ENCODE measurements at places on chromosomes 7 and 10.

DNA sequence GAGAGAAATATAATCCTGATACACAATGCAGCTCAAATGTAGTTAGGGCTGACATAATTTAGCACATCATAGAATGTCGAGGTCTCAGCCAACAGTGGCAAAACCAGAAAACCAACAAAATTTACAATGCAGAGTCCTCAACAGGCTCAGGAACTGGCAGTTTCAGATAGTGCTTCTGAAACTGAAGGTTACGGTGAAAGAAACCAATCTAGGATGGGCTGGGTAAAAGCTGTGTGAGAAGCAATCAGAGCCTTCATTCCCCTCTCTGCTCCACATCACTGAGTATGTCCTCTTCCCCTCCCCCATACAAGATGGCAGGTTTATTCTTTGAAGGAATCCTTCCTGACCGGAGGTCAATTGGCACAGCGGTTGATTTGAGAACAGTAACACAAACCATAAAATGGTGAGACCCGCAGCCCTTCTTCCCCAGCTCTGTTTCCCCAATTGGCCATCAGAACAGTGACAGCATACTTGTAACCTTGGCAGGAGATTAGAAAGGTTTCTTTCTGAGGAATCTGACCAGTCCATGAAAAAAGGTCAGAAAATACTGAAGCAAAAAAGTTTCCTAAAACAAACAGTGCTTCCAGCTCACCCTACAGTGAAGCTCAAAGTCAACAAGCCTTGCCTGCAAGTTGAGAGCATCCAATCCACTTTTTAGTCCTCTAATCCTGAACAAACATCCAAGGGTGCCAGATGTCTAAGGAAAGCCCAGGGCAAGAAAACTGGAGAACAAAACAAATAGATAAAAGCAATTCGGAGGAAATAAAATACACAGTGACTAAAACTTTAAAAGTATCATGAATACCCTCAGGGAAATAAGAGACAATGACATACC is 53.9 kb upstream of the IL6 start:
- peaks cover 47% of the 10 kb centered on the region for H3K4me1 ChIP-seq
- peaks cover 6% of the 10 kb centered on the region for H3K27me3 ChIP-seq
- H3K4me3 ChIP-seq = no peak overlapping the region
- H3K36me3 ChIP-seq = no peaks in the 10 kb centered on the region

DNA sequence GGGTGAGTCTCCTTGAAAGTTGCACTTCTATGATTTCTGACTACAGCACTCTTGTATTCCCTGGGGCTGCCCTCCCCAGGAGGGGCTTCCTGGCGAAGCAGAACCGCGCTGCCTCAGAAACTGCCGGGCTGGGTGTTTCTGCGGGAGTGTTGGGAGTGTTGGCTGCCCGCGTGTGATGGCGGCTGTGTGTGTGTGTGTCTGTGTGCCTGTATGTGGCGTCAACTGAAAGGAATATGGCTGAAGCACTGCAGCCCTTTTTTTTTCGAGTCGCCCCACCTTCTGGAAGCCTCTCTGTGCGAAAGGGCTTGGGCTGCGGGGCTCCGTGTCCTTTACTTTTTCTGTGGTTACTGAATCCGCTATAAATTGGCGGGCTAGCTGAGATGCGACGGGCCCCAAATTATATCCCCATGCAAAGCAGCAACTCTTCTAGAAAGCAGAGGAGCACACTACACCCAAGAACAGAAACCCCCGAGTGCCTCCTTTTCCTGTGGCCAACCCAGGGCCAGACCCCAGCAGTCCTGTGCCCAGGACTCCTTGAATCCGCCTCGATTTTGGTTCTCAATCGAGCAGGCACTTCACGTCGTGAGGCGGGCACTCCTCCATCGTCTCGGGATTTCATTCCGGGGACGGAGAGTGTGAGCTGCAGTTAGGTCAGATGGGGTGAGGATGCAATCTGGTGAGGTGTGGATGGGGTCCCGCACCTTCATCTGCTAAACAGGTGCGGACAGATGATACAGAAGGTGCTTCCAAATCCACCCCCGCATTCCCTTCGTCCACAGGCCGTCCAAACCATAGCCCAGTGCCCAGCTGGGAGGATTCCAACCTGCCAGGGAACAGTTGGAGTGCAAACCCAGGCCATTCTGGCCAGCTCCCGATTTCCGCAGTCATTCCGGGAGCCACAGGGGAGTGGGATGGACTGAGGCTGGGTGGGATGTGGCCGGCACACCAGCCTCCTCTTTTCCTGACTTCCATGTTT is 22.5 kb upstream of the ZNF273 start:
- peaks cover 40% of the 10 kb centered on the region for H3K27me3 ChIP-seq
- H3K4me3 ChIP-seq = no peak overlapping the region
- no peak overlapping the region for H3K27ac ChIP-seq
- H3K4me1 ChIP-seq = peaks cover 10% of the 10 kb centered on the region
- H3K36me3 ChIP-seq = no peaks in the 10 kb centered on the region

DNA sequence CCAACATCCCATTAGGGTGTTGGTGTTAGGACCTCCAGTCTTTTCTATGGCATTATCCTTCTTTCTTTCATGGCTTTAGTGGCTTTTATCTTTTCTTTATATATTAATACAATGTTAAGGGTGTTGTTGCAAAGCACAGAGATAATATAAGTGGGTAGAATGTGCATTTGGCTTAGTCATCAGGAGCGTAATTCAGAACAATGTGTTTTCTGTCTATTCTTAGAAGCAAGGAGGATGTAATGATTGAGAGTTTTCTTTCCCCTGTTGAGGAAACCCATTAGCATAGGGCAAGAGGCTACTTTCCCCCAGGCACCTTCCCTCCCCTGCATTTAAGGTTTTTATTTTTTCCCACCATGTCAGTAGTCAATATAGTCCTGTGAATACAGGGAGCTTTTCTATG is 79.7 kb downstream of the TMEM106B start:
- DNase-seq = no peak
- no peak overlapping the region for H3K27ac ChIP-seq
- H3K27me3 ChIP-seq = no peaks in the 10 kb centered on the region
- no peaks in the 10 kb centered on the region for H3K4me1 ChIP-seq
- H3K36me3 ChIP-seq = no peaks in the 10 kb centered on the region

DNA sequence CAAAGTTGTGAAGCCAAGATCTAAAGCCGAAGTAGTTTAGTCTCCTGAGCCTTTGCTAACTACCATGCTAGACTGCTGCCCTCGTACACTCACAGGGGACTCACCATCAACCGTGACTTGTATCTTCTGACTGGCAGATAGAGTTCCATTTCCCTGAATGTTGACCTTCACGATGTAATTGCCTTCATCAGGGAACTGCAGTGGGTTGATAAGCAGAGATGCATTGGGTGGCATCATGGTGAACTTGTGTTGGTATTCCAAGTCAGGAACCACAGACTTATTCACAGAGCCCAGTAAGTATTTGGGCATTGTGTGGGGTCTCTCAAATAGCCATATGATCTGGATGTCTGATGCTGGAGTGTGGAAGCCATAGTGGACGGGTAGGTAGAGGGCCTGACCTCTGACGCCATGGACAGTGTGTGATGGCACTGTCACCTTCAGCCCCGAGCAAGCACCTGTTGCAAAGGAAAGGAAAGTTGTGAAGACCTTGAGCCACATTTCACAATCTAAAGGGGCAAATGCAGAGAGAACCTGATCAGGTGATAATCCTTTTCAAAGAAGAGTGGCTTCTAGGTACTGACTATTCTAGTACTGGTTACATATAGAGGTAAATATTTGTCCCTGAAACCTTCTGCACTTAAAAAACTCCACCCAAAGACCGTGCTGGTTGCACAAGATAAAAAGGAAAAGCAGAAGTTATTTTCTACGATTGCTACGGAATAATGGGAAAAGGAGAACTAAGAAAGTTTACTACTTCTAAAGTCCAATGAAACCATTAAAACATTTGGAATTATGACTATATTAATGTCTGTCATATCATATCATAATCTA is 7.1 kb downstream of the HEPACAM2 start:
- no peaks in the 10 kb centered on the region for H3K36me3 ChIP-seq
- H3K4me3 ChIP-seq = no peak overlapping the region
- H3K4me1 ChIP-seq = no peaks in the 10 kb centered on the region
- H3K27ac ChIP-seq = no peak overlapping the region
- no peak for DNase-seq

Data from activated CD8-positive, alpha-beta T cell treated with anti-CD3 and anti-CD28 coated beads for 36 hours (primary cell).